Right lobe of liver (tissue), 6 donors: ENCODE measurements at places on chromosomes 2 and 18. TPM values are rescaled to one million over a fixed set of nuclear protein-coding genes. Genes with fewer than 3 reads are reported as not detected.

SLC8A1 gene
- total RNA-seq, result 3.3 TPM

GAL3ST2 gene
- total RNA-seq, result not detected

DNA sequence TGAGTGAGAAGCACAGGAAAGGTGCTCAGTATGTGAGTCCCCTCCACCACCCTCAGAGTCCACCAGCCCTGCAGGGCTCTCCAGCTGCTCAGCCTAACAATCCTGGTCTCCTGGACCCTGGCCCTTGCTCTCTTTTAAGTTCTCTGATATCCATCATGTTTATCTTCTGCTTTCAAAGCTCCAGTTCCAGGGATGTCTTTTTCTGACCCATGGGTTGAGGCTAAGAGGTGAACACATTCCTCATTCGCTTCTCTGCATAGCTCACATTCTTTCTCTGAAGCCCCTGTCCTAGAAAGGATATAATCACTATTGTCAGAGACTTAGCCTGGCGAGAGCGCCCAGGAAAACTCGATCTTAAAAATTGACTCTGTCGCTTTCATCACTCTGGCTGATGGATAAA, 86.4 kb downstream of the ARL4C start:
- no peaks in the 10 kb centered on the region for H3K36me3 ChIP-seq
- H3K27ac ChIP-seq, result no peak overlapping the region
- no peaks in the 10 kb centered on the region for H3K27me3 ChIP-seq
- DNase-seq, result no peak
- no peaks in the 10 kb centered on the region for H3K4me1 ChIP-seq

GRCh38 chr2:143504397-143504796, 375.2 kb downstream of the ARHGAP15 start:
- no peaks in the 10 kb centered on the region for H3K4me1 ChIP-seq
- no peaks in the 10 kb centered on the region for H3K27me3 ChIP-seq
- no peak for DNase-seq
- H3K4me3 ChIP-seq, result no peak overlapping the region

GRCh38 chr2:62744603-62745002, 39.1 kb downstream of the EHBP1 start:
- H3K36me3 ChIP-seq, result no peaks in the 10 kb centered on the region
- no peak overlapping the region for H3K4me3 ChIP-seq
- no peak overlapping the region for H3K27ac ChIP-seq
- no peak for DNase-seq

DNA sequence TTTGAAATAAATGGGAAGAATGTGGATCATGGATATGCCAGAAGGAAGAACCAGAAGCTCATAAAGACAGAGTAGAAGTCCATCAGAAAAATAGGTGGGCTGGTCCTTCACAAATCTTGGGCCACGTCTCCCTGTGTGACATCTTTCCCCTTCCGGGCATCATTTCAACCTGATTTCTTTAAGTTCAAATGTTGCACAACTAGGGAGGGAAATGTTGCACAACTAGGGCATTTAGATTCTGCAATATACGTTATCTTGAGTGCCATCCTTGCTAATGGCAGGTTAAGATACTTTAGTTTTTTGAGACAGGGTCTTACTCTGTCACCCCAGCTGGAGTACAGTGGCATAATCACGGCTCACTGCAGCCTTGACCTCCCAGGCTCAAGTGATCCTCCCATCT, 129.6 kb downstream of the CERS6 start:
- no peak for DNase-seq
- H3K27me3 ChIP-seq, result no peaks in the 10 kb centered on the region
- no peaks in the 10 kb centered on the region for H3K36me3 ChIP-seq
- no peaks in the 10 kb centered on the region for H3K4me1 ChIP-seq
- H3K4me3 ChIP-seq, result no peak overlapping the region

GRCh38 chr2:105125920-105126319, 88.1 kb downstream of the MRPS9 start:
- no peak for DNase-seq
- H3K27me3 ChIP-seq, result no peaks in the 10 kb centered on the region
- no peak overlapping the region for H3K4me3 ChIP-seq
- no peaks in the 10 kb centered on the region for H3K4me1 ChIP-seq
- no peak overlapping the region for H3K27ac ChIP-seq

- peaks cover 1% of the 10 kb centered on the region for H3K36me3 ChIP-seq
- H3K4me3 ChIP-seq, result no peak overlapping the region
- DNase-seq, result no peak
- H3K27me3 ChIP-seq, result no peaks in the 10 kb centered on the region
- H3K4me1 ChIP-seq, result no peaks in the 10 kb centered on the region
- no peak overlapping the region for H3K27ac ChIP-seq
These were observed 42.4 kb upstream of the MTIF2 start for GRCh38 chr2:55311444-55311870.

MYOM1 gene
- total RNA-seq, result 45.9 TPM

DNA sequence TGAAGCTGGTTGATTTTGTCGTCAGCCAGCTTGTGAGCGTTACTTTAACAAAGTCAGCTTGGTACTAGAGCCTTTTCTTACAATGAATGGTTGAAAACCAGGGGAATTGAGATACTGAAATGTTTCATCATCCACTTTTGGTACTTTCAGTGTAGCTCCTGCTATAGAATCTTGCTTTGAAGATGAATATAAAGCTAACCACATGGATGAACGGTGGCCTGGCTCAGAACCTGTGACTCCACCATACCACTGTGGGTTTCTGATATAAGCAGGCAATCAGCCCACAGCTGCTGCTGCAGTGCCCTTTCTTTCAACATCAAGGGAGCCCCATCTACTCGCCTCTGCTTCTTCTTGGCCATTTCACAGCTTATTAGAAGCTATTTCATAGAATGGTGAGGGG, 53.2 kb upstream of the GPR45 start:
- no peaks in the 10 kb centered on the region for H3K4me1 ChIP-seq
- no peaks in the 10 kb centered on the region for H3K36me3 ChIP-seq
- H3K27me3 ChIP-seq, result no peaks in the 10 kb centered on the region
- H3K27ac ChIP-seq, result no peak overlapping the region

RPS27A gene
- total RNA-seq, result 375 TPM

GRCh38 chr18:38174594-38174993, 609.0 kb upstream of the CELF4 start:
- no peak overlapping the region for H3K27ac ChIP-seq
- no peaks in the 10 kb centered on the region for H3K4me1 ChIP-seq
- no peak for DNase-seq
- no peaks in the 10 kb centered on the region for H3K36me3 ChIP-seq

GRCh38 chr2:56647997-56648396, 464.2 kb downstream of the CCDC85A start:
- H3K27me3 ChIP-seq, result no peaks in the 10 kb centered on the region
- H3K36me3 ChIP-seq, result no peaks in the 10 kb centered on the region
- H3K27ac ChIP-seq, result no peak overlapping the region

DNA sequence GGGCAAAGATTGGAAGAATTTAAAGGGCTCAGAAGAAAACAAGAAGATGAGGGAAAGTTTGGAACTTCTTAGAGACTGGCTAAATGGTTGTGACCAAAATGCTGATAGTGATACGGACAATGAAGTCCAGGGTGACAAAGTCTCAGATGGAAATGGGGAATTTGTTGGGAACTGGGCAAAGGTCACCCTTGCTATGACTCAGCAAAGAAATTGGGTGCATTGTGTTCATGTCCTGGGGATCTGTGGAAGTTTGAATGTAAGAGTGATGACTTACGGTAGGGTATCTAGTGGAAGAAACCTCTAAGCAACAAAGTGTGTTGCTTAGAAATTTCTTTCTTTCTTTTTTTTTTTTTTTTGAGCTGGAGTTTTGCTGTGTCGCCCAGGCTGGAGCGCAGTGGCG, 6.0 kb upstream of the IL1A start:
- no peak overlapping the region for H3K4me3 ChIP-seq
- H3K36me3 ChIP-seq, result no peaks in the 10 kb centered on the region
- H3K27ac ChIP-seq, result no peak overlapping the region
- no peaks in the 10 kb centered on the region for H3K4me1 ChIP-seq
- DNase-seq, result no peak
- H3K27me3 ChIP-seq, result no peaks in the 10 kb centered on the region
